Effector memory CD4-positive, alpha-beta T cell (primary cell): ENCODE measurements at places on chromosomes 6 and 20.

GRCh38 chr20:34190679-34191090, 50.5 kb upstream of the ASIP start:
- no peaks in the 10 kb centered on the region for H3K4me1 ChIP-seq
- no peaks in the 10 kb centered on the region for H3K27me3 ChIP-seq
- no peak overlapping the region for H3K27ac ChIP-seq
- peak; percentile 0 for DNase-seq
- H3K36me3 ChIP-seq: no peaks in the 10 kb centered on the region
- no peak overlapping the region for H3K4me3 ChIP-seq

GRCh38 chr20:51665543-51666118, 102.6 kb downstream of the ATP9A start:
- no peaks in the 10 kb centered on the region for H3K27me3 ChIP-seq
- no peak overlapping the region for H3K4me3 ChIP-seq
- DNase-seq: no peak
- H3K27ac ChIP-seq: no peak overlapping the region
- H3K4me1 ChIP-seq: peaks cover 5% of the 10 kb centered on the region

DNA sequence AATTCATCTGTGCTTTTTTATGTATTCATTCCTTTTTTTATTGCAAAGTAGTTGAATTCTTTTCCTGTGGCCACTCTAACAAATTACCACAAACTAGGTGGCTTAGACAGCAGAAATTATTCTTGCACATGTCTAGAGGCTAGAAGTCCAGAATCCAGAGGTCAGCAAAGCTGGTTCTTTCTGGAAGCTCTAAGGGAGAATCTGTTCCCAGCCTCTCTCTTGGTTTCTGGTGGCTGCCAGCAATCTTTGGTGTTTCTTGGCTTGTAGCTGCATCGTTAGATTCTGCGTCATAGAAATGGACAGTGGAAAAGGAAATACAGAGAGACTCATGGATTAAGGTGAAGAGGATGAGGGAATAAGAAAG, 39.3 kb downstream of the GSTA2 start:
- H3K27me3 ChIP-seq: no peaks in the 10 kb centered on the region
- H3K36me3 ChIP-seq: no peaks in the 10 kb centered on the region
- no peak overlapping the region for H3K4me3 ChIP-seq
- no peaks in the 10 kb centered on the region for H3K4me1 ChIP-seq

- H3K4me3 ChIP-seq: no peak overlapping the region
- H3K36me3 ChIP-seq: no peaks in the 10 kb centered on the region
- no peaks in the 10 kb centered on the region for H3K27me3 ChIP-seq
- no peaks in the 10 kb centered on the region for H3K4me1 ChIP-seq
Observed at GRCh38 chr6:131644921-131645320, 7.8 kb downstream of the ENPP3 start.

DNA sequence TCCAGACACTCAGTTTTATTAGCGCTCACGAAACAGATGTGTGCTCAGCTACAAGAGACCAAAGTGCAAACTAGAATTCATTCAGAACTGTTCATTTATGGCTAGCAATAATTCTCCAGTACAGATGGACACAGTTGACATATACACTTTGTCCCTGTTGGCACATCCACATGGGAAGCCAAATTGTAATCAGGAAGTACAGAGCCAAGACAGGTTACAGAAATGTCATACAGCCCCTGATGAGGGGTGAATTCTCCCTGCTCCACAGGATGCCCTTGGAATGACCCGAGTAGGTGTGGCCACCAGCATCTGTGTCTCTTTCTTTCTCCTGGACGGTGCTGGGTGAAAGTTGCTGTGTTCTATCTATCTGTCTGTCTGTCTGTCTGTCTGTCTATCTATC, 7.6 kb downstream of the DHX35 start:
- no peaks in the 10 kb centered on the region for H3K4me1 ChIP-seq
- H3K36me3 ChIP-seq: peaks cover 24% of the 10 kb centered on the region
- H3K27ac ChIP-seq: no peak overlapping the region
- DNase-seq: no peak
- H3K4me3 ChIP-seq: no peak overlapping the region

- DNase-seq: no peak
- H3K36me3 ChIP-seq: no peaks in the 10 kb centered on the region
- no peaks in the 10 kb centered on the region for H3K27me3 ChIP-seq
- no peak overlapping the region for H3K4me3 ChIP-seq
- H3K4me1 ChIP-seq: no peaks in the 10 kb centered on the region
Observed at GRCh38 chr6:19805129-19805481, 32.1 kb upstream of the ID4 start.

DNA sequence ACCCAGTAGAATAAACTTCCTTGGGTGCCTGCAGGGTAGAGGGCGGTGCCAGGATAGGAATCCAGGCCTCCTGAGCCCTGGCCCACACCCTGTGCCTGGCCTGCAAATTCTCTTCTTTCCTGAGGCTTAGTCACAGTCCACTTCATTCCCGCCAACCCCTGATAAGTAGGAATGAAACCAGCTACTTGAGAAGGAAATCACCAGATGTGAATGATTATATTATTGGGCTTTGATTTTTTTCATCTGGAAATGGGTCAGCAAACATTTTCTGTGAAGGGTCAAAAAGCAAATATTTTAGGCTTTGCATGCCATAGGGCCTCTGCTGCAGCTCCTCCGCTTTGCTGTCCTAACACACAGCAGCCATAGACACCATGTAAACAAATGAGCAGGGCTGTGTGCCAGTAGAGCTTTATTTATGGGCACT, 50.2 kb downstream of the STK35 start:
- H3K4me1 ChIP-seq: no peaks in the 10 kb centered on the region
- no peak overlapping the region for H3K4me3 ChIP-seq
- peaks cover 7% of the 10 kb centered on the region for H3K36me3 ChIP-seq
- H3K27ac ChIP-seq: no peak overlapping the region

- H3K27ac ChIP-seq: no peak overlapping the region
- no peaks in the 10 kb centered on the region for H3K4me1 ChIP-seq
- H3K4me3 ChIP-seq: no peak overlapping the region
Observed at GRCh38 chr6:36020154-36020553, 4.3 kb downstream of the SLC26A8 start.

- H3K27me3 ChIP-seq: no peaks in the 10 kb centered on the region
- H3K4me3 ChIP-seq: no peak overlapping the region
- peaks cover 6% of the 10 kb centered on the region for H3K4me1 ChIP-seq
- H3K36me3 ChIP-seq: no peaks in the 10 kb centered on the region
- H3K27ac ChIP-seq: no peak overlapping the region
Observed at GRCh38 chr20:50821994-50822393, 27.1 kb downstream of the BCAS4 start.

GRCh38 chr6:149938571-149939355, 3.1 kb upstream of the ULBP2 start:
- peak overlapping the region; percentile 51 for H3K4me3 ChIP-seq
- H3K27me3 ChIP-seq: peaks cover 56% of the 10 kb centered on the region
- H3K27ac ChIP-seq: peak overlapping the region; percentile 32
- DNase-seq: peak; percentile 43
- no peaks in the 10 kb centered on the region for H3K36me3 ChIP-seq

- no peak overlapping the region for H3K4me3 ChIP-seq
- no peak overlapping the region for H3K27ac ChIP-seq
- no peaks in the 10 kb centered on the region for H3K36me3 ChIP-seq
Observed at GRCh38 chr6:43142101-43142500, 29.0 kb upstream of the SRF start.

- no peak for DNase-seq
- H3K36me3 ChIP-seq: no peaks in the 10 kb centered on the region
- no peak overlapping the region for H3K4me3 ChIP-seq
- H3K27ac ChIP-seq: no peak overlapping the region
Observed at GRCh38 chr6:99064834-99065233, 117.1 kb upstream of the FBXL4 start.

- no peak overlapping the region for H3K27ac ChIP-seq
- no peaks in the 10 kb centered on the region for H3K4me1 ChIP-seq
- no peaks in the 10 kb centered on the region for H3K27me3 ChIP-seq
- H3K36me3 ChIP-seq: no peaks in the 10 kb centered on the region
Observed at GRCh38 chr20:6674831-6675230, 92.7 kb upstream of the BMP2 start.

GRCh38 chr6:25944688-25945574, 14.4 kb upstream of the SLC17A2 start:
- no peak overlapping the region for H3K27ac ChIP-seq
- no peak overlapping the region for H3K4me3 ChIP-seq
- H3K4me1 ChIP-seq: peaks cover 6% of the 10 kb centered on the region
- H3K27me3 ChIP-seq: no peaks in the 10 kb centered on the region
- DNase-seq: no peak

DNA sequence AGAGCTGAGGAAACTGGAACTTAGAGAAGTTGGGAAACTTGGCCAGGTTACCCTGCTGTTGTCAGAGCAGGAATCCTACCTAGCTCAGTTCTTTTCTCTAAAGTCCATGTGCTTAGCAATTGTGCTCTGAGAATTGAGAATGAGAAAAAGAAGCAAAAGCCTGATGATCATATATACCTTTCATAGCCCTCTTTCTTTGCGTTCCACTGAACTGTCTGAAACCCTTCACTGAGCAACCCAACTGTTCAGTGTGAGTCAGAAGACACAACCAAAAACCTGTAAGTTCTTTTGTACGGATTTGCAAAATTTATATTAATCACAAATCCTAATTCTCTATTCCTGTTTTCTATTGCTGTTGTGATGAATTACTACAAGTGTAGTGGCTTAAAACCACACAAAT, 80.6 kb downstream of the PHF3 start:
- H3K36me3 ChIP-seq: peaks cover 23% of the 10 kb centered on the region
- H3K27ac ChIP-seq: no peak overlapping the region
- H3K27me3 ChIP-seq: no peaks in the 10 kb centered on the region
- no peak overlapping the region for H3K4me3 ChIP-seq
- no peak for DNase-seq

DNA sequence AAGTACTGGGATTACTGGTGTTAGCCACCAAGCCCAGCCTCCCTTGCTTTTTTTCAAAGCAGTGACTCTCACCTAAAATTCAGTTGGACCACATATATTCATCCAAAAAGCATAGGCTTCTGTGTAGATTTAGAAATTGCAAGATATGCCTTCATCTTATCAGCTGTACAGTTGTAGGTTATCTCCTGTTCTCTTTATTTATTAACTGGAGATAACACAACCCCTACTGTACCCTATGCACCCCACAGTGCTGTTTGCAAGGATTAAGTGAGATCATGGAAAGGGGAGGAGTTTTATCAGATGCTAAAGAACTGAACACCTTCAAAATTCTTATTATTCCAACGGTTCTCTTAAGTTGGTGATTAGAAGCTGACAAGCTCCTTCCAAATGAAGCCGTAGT, 164.4 kb upstream of the JARID2 start:
- H3K27me3 ChIP-seq: no peaks in the 10 kb centered on the region
- H3K36me3 ChIP-seq: no peaks in the 10 kb centered on the region
- no peaks in the 10 kb centered on the region for H3K4me1 ChIP-seq

GRCh38 chr6:16136621-16137450, 8.0 kb downstream of the MYLIP start:
- peak; percentile 26 for DNase-seq
- H3K27me3 ChIP-seq: no peaks in the 10 kb centered on the region
- H3K27ac ChIP-seq: peak overlapping the region; percentile 64
- peaks cover 12% of the 10 kb centered on the region for H3K36me3 ChIP-seq

DNA sequence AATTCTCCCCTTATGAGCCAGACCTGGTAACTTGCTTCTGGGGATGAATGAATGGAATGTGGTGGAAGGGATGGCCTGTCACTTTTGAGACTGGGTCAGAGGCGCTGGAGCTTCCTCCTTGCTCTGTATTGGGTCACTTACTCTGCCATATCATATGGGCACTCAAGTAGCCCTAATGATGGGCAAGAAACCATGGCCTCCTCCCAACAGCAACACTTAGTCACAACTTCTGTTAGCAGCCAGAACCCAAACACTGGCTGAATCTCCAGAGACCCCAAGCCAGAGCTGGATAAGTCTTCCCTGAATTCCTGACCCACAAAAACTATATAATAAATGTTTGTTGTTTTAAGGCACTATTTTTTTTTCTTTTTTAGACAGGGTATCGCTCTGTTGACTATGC, 5.5 kb downstream of the E2F1 start:
- no peak overlapping the region for H3K4me3 ChIP-seq
- H3K36me3 ChIP-seq: no peaks in the 10 kb centered on the region
- peaks cover 32% of the 10 kb centered on the region for H3K4me1 ChIP-seq
- no peak for DNase-seq
- no peaks in the 10 kb centered on the region for H3K27me3 ChIP-seq
- H3K27ac ChIP-seq: no peak overlapping the region

DNA sequence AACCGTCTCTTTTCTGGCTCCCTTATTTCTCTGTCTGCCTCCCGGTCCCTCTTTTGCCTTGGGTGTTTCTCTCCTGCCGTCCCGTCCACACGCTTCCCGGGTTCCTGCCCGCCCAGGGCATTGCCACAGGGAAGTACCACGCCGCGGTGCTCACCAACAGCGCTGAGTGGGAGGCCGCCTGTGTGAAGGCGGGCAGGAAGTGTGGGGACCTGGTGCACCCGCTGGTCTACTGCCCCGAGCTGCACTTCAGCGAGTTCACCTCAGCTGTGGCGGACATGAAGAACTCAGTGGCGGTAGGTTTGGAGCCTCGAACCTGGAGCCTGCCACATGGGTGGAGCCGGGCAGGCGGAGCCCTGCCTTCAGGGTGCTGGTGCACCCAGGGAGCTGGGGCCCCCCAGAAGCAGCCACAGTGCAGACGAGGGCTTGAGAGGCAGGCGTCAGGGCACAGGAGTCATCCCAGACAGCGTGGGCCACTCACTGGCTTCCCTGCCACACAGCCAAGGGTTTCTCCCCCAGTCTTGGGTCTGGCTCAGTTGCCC, 21.3 kb downstream of the NPEPL1 start:
- H3K36me3 ChIP-seq: no peaks in the 10 kb centered on the region
- no peaks in the 10 kb centered on the region for H3K4me1 ChIP-seq

GRCh38 chr6:129141499-129141898, 258.6 kb downstream of the LAMA2 start:
- no peaks in the 10 kb centered on the region for H3K4me1 ChIP-seq
- H3K36me3 ChIP-seq: no peaks in the 10 kb centered on the region
- H3K4me3 ChIP-seq: no peak overlapping the region
- H3K27ac ChIP-seq: no peak overlapping the region
- DNase-seq: no peak

DNA sequence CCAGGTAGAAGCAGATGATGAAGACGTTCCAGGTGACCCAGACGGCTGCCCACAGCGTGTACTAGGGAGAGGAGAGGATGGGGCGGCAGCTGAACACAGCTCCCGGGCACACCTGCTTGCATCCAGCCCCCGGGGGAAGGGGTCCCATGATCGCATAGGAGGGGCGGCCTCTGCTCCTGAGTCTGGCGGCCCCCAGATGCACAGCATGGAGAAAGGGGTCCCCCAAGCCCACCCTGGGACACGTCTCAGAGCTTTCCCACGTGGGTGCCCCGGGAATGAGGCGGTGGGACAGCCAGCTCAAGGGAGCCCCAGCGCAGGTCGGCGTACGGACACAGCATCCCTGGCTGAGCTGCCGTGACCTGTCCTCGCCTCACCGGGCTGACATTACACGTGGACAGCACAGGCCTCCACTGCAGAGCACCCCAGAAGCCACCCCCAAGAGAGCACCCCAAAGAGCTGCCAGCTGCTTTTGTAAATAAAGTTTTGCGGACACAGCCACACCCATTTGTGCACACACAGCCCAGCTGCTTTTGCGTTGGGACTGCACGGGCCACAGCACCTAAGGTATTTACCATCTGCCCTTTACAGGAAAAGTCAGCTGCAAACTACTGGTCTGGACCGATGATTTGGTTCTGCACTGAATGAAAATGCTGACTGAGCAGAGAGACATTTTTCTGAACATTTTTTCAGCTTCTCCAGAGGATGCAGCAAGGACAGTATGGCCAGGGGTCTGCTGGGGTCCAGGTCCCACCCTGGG, 5.2 kb downstream of the NKAIN4 start:
- no peak overlapping the region for H3K27ac ChIP-seq
- no peak overlapping the region for H3K4me3 ChIP-seq
- no peaks in the 10 kb centered on the region for H3K36me3 ChIP-seq
- H3K4me1 ChIP-seq: peaks cover 7% of the 10 kb centered on the region
- H3K27me3 ChIP-seq: peaks cover 22% of the 10 kb centered on the region
- no peak for DNase-seq

GRCh38 chr6:154039231-154039842, at the start of gene OPRM1:
OPRM1 (plus strand) TSS chr6:154039240; CDS start chr6:154039545, 305 bp downstream.
- no peak within 1 kb of the TSS for H3K4me3 ChIP-seq
- DNase-seq: no peak
